ENCODE measurements at places on chromosomes 3 and 15.

DNA sequence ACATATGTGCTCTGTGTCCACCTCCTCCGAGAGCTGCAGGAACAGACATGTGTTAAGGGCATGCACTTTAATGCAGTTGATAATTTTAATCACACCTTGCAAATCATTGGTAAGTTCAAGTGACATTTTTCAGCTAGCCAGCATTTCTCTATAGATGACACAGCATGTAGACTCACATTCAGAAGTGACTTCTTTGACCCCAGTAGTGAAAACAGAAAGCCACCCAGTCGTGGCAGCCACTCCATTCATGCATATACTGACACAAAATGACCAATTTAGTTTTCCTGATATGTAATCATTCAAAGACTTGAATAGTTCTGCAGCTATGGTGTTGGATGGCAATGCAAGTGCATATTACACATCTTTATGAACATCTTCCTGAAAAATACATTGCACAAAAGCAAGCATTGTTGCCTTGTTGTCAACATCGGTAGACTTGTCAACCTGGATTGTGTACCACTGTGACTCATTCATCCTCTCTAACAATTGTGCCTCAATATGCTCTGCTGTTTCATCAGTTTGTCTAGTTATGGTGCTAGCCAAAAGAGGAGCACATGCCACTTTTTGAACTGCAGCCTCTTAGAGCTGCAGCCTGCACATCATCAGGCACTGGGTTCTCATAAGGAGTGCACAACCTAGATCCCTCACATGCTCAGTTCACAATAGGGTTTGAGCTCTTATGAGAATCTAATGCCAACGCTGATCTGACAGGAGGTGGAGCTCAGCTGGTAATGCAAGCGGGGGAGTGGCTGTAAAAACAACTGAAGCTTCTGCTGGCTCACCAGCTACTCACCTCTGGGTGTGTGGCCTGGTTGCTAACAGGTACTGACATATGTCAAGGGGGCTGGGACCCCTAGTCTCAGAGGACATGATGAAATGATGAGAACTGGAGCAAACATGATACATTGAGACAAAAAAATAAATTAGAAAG is 622.0 kb downstream of the PYDC2 start:
- DNase-seq, result no peak

GRCh38 chr3:49124991-49125670 is 4.5 kb upstream of the USP19 start:
- DNase-seq, result no peak

GRCh38 chr15:90064911-90065681 is 37.2 kb downstream of the IDH2 start:
- DNase-seq, result no peak

DNA sequence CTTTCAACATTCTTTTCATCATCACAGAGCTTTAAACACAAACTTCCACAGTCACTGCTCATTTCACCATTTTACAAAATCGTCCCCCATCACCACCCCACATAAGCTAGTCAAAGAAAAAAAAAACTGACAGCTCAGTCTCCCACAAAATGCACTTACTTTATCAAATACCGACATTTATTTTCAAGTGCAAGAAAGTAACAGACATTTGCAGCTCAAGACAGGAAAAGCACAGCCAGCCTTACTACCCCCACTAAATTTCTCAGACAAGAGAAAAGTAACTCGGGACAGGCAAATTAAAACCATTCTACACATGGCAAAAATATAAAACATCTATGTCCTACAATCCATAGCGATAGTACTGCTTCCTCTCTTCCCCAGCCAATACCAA is 402.4 kb downstream of the SHQ1 start:
- no peak for DNase-seq

DNA sequence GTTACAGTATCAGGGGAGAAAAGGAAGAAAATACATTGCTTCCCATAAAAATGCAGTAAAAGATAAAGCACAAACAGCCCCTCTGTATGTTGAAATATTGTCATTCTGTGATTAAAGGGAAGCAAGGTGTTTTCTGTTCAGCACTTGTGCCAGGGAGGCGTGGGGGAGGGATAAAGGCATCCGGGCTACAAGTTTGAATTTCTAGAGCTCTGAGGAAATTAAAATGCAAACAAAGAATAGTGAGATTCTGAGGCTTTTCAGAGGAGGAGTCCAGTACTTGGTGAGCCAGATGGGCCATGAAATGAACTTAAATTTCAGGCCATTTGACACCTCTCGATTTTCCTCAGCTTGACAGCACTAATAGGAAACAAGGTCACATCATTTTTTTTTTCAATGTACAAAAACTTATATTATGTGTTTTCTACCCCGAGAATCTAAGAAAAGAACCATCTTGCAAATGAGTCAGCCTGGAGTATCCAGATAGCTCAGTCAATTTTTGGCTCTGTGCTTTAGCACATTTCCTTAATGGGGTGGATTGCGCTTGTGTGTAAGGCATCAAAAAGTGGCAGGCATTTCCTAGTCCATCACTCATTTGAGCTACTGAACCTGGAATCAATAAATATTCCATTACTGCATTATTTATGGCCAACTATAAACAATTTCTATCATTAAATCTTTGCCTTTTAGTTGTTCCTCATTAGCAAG is 640.8 kb upstream of the TBL1XR1 start:
- no peak for DNase-seq

DNA sequence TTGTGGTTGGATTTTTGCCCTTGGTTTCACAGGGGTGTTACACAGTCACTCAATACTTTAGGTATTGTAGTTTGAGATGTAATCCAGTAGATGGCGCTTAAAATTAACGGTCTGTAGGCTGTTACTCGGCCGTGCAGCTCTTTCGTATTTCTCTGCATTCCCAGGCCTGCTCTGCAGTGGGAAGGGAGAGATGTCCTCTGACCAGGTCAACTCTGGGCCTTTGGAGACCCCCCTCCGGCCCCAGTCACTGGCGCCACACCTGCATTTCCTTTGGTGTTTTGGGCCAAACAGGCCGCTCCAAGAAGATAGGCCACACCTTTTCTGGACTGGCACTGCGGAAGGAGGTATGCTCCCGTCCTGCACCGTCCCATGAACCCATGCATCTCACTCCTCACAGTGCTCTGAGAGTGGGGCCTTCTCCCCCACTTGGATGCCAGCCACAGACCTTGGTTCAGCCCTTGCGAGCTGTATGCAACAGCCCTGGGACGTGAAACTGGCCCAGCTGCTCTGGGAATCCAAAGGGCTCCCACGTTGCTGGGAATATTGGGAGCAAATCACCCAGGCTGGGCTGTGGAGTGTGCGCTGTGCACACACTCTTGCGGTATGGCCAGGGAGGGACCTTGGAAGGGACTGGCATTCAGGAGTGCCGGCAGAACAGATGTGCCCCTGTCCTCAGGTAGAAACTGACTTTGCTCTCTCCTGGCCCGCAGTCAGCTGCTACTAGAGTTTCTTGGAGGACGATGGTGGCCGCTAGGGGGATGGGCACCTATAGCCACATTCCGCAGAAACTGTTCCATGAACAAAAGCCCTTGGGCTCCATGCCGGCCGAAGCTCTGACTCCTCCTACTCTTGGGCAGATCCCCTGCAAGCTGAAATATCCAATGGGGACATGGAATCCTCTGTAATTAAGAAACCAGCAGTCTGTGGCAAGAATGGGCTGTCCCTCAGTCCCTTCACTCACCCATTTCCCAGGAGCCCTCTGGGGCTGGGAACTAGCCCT is 410.5 kb upstream of the CADM2 start:
- peak; percentile 29 for DNase-seq

- no peak for DNase-seq
Measured at GRCh38 chr3:40971191-40972168, 227.8 kb upstream of the CTNNB1 start.

DNA sequence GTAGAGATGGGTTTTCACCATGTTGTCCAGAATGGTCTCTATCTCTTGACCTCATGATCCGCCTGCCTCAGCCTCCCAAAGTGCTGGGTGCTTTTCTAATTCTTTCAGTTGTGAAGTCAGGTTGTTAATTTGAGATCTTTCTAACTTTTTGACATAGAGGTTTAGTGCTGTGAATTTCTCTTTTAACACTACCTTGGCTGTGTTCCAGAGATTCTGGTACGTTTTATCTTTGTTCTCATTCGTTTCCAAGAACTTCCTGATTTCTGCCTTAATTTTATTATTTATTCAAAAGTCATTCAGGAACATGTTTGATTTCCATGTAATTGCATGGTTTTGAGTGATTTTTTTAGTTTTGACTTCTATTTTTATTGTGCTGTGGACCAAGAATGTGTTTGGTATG is 63.5 kb upstream of the CCDC54 start:
- DNase-seq, result no peak
